ENCODE measurements at places on chromosomes 12 and 14.

GRCh38 chr14:32049361-32050088, 27.6 kb upstream of the ARHGAP5 start:
- DNase-seq: peak; percentile 18

DNA sequence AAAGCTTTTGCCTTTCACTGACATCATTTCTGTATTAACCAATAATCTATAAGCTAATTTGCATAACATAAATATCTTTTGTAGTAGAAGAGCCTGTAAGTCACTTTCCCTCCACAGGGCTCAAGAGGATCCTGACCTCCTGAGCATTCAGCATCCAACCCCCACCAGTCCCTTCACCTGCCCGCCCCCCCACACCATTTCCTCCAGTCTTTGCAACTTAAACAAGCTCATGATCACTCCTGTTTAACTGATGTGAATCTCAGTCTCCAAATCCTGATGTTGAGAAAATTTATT, 12.0 kb upstream of the CRY1 start:
- no peak for DNase-seq

- no peak for DNase-seq
Measured at GRCh38 chr14:54787261-54787660, 115.4 kb downstream of the GCH1 start.

- no peak for DNase-seq
Measured at GRCh38 chr12:22406627-22407026, 72.1 kb upstream of the ST8SIA1 start.

DNA sequence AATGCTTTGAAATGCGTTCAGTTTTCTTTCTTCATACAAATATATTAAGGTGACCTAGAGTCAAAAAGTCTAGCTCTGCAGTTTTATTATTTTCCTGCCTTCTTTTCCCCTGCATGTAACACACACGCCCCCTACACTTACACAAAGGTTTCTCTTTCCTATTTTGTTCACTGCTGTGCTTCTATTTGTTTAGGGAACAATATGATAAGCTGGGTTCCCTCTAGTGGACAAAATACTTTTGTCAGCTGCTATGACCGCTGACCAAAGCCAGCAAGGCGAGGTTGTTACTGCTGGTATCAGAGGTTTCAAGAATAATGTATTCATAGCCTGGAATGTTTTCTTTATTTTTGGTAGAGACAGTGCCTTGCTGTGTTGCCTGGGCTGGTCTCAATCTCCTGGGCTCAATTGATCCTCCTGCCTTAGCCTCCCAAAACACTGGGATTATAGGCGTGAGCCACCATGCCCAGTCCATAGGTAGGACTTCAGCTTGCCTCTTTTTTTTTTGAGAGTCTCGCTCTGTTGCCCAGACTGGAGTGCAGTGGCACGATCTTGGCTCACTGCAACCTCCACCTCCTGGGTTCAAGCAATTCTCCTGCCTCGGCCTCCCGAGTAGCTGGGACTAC, 33.4 kb downstream of the FNTB start:
- DNase-seq: peak; percentile 61

DNA sequence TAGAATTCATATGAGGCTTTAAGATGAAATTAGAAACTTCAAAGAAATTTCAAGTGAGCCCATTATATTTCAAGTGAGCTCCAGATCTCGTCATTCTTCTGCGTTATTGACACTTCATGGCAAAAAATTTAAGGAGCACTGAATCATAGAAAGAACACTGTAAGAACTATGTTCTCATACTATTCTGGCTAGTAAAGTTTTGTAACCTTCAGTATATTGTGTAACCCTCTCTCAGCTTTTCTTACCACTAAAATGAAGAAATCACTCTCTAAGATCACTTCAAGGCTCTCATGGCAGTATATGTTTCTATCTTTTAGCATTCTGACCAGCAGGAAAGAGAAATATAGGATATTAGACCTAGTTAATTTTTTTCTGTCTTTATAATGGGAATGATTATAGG, 6.3 kb downstream of the GPHN start:
- DNase-seq: no peak

GRCh38 chr12:13252616-13253015, 56.1 kb downstream of the EMP1 start:
- DNase-seq: no peak

- no peak for DNase-seq
Measured at GRCh38 chr14:87837296-87837695, 155.7 kb downstream of the GALC start.

DNA sequence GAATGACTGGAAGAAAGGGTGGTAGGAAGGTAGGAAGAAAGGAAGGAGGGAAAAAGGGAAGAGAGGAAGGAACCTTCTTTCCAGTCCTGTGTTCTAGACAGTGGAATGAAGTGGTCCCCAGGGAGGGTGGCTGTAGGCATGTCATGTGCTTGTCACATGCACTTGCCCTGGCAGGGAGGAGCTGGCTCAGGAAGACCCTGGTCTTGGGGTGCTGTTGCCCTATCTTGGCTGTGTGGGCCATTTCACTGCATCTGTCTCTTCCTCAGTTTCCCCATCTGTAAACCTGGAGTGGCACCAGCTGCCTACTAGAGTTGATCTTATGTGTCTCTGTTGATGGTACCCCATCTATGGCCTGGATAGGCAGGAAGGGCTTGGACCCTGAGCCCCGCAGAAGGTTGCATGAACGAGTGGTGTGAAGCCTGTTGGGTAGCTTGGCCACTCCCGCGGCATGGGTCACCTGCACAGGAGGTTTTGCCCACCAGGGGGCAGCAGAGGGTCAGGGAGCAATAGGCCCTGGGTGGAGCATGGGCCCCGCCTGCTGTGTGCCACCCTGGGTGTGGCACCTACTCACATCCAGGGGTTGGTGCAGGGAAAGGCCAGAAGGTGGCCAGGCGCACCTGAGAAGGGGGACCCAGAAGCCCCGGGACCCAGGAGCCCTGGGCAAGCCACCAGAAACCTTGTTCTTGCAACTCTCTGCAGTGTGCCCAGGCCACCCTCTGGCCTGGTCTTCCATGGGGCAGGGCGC, 25.1 kb downstream of the MEG3 start:
- DNase-seq: no peak

DNA sequence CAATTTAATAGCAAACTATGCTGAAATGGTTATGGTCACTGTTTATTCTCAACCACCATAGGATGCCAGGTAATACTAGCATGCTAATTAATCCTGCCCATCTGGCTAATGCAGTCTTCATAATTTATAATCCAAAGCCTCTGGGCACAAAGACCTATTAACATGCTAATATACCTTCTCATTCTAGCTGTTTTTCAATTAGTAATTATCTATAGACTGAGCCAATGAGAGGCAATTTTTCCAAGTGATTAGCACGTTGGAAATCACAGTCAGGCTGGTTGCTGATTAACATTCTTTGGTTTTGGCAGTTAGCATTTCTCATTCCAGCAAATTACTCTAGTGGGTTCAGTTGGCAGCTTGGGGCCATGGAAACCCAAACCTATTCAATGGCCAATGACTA, 357.2 kb downstream of the SEC23A start:
- DNase-seq: no peak

DNA sequence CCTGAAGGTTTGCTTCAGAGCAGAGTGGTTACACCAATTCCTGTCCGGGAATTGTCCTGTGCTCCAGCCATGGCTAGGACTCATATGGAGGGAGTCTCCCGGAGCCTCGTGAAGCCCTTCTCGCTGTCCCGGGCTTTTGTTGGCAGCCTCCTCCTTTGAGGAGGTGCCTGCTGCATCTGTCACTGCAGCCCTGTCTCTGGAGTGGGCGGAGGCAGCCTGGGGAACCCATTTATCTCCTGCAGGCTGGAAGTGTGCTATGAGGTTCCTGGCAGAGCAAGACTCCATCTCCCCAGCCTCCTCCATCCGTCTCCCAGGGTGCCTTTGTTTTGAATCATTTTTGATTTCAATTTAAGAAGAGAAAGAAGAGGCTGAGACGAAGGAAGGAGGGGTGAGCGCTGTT, 355.3 kb downstream of the GLT1D1 start:
- DNase-seq: no peak

DNA sequence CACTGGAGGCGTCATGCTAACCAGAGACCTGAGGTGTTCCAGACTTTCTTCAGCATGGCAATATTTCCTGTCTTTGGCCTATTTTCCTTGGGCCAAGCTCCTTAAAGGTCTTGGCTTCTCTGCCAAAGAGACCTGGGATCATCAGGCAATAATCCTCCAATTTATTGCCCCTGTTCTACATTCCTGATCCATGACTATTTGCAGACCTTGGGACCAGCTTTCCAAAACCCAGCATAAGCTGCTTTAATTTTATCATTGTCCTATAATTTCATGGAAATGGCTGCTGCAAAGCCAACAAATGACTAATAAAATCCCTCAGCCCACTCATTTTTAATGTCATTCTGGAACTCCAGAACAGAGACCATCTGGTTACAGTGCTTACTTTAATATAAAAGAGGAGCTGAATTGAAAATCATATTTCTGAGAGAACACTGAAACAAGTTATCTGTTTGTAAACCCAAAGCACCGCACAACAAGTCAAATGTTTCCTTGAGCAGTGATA, 166.9 kb upstream of the BTG1 start:
- DNase-seq: no peak

- no peak for DNase-seq
Measured at GRCh38 chr12:122096014-122096413, 17.5 kb downstream of the MLXIP start.

DNA sequence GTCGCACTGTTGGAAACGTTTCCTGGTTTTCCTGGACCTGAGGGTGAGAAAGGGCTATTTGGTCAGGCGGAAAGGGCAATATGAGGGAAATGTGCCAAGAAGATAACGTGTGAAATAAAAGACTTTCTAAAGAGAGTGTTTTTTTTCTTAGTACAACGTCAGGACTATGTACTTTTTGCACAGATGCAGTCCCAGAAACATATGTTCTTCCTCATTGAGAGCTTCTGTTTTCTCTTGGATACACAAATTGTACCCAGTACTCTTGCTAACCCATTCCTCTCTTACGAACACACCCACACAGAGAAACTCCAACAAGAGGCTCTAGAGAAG, 669 bp upstream of the PKP2 start:
- DNase-seq: no peak

DNA sequence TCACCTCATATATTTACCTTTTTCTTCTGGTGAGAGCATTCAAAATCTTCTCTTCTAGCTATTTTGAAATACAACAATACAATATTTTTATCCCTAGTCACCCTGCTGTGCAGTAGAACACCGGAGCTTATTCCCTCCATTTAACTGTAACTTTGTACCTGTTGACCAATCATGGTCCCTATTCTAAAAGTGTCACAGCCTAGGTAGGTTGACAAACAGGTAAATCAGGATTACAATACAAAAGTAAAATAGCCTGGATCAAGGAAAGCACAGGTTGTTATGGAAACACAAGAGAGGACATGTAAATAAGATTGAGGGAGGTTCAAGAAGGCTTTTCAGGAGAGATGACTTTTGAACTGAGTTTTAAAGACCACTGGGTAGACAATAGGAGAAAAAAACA, 670.9 kb downstream of the DIO2 start:
- DNase-seq: no peak

DNA sequence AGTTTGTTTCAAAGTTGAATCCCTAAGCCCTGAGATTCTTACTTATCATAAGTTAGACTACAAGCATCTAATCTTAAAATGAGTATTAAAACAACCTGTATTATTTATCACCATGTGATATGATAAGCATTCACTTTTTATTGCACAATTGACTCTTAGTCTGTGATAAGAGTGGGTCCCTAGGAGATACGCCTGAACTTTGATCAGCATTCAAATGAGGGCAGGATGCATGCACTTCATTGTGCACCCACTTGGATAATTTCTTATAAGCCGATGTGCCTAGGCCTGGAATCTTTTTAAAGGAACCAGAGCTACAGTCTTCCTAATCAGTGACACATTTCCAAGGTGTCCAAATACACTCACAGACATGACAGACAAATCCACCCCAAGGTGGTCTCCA, 31.4 kb upstream of the SPTLC2 start:
- no peak for DNase-seq

DNA sequence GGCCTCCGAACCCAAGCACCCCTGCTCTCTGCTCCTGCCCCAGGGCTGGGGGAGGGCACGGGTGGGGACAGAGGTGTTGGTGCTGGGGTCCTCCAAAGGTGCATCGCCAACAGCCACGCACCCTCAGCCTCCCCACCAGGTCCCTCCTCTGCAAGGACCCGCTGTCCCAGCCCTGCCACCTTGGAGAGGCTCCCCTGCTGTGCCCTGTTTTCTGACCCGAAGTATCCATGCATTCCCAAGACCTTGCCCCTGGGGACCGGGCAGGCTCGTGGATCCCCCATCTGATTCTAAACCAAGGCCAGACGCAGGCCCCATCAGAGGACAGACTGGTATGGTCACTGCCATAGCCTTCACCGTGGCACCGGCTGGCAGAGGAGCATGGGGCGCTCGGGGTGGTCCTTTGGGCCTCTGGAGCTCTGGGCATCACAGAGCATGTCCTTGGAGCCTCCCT, 22.7 kb upstream of the BEGAIN start:
- DNase-seq: no peak

- no peak for DNase-seq
Measured at GRCh38 chr12:75487308-75487707, 6.8 kb downstream of the GLIPR1 start.

DNA sequence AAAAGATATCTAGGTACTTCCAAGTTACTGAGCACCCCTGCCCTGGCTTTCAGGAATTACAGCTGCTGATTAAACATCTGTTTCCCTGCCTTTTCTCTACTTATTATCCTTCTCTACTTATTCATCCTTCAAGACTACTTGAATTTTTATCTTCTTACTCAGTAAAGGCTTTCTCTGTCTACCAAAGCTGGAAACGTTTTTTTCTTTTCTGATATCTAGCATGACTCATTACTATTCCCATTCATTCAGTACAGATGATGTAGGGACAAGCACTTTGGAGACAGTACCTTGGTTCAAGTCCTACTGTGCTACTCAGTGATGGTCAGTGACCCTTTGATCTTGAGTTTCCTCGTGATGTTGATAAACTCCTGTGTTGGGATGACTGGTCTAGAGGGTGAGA, 848.7 kb downstream of the NRXN3 start:
- DNase-seq: peak; percentile 61

GRCh38 chr14:68890173-68890931, 88.8 kb downstream of the ACTN1 start:
- no peak for DNase-seq

GRCh38 chr12:22396735-22397134, 62.2 kb upstream of the ST8SIA1 start:
- no peak for DNase-seq

DNA sequence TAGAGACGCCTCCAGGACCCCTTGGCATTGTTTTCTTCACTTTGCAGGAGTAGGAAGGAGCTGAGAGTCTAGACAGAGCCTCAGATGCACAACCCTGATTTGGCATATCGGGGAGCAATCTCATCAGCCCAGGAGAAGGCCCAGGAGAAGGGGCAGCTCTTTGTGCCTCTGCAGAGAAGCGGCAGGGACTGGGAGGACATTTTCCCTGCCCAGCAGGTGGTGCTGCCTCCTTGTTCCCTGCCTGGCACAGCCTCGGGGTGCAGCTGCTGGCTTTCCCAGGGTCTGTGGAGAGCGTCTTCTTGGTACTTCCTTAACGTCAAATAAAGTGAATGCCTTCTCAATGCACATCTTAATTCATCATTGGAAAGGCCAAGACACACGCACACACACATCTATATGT, 419.5 kb downstream of the TMEM121 start:
- DNase-seq: no peak

GRCh38 chr14:102930753-102931579, 8.5 kb downstream of the AMN start:
- DNase-seq: peak; percentile 27
